NCI-H1930 (cell line): ENCODE measurements at places on chromosomes 5 and 9.

DNA sequence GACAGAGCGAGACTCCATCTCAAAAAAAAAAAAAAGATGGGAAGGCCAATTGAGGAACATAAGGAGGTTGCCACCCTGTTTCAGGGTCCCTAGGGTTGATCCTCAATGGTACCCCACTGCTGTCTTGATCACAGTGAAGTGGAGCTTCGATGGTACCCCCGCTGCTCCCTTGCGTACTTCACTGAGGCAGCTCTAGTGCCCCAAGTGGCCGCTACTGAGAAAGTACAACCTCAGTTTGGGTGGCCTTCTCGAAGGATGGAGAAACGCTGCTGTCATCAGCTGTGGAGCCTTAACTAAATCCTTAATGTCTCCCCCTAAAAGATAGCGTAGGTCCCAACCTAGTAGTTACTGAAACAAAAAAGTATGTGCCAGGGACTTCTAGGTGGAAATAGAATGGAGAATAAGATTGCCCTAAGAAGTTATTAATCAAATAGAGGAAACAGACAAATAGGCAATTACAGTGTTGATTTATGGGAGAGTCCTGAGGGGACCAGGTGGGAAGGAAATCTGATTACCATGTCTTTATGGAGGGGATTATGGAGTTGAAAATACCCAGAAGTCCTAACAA, 6.3 kb downstream of the TESK1 start:
- DNase-seq: peak; percentile 44

DNA sequence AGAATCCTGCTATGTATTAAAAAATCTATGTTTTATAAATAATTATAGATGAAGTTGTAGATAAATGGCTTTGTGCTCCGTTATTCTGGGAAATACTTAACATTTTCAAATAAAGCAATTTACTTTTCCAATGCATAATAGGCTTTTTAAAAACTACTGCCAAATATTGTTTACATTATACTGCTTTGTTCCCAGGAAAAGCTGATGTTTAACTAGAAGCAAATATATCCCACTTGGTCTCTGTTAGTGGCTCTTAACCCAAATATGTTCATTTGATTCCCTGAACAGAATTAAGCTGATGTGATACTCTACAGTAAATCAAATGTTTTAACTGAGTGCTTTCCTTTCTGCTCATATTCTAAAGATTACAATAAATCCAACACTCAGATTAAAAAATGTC, 326.3 kb downstream of the SLCO4C1 start:
- no peak for DNase-seq

DNA sequence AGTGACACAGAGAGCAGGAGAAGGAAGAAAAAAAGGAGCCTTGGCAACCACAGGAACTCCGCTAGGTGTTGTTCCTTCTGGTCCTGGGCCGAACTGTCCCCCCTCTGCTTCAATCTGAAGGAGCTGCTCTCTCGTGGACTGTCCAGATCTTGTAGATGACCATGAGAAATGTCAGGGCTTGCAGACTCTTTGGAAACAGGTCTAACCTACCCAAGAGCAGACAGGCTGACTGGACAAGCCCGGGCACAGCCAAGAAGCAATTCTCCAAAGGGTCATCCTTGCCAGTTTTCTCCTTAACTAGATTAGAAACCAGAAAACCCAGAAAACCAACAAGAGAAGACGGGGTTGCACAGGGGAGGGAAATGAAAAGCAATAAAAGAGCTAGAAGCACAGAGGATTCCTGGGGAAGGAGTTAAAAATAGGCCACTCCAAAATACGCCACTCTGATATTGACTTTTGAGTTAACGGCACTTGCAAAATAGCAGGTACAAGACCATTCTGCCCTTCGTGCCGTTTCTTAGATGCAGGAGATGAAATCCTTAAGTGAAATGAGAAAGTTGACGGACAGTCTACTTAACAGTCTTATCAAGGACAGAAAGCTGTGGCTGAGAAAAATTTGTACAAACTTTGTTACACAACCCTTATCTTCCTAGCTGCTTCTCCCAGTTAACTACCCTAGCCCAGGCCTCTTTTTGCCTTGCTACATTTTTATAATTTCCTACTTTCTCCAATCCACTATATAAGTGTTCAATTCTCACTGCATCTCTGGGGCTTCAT, 5.8 kb downstream of the GCNT4 start:
- DNase-seq: no peak

DNA sequence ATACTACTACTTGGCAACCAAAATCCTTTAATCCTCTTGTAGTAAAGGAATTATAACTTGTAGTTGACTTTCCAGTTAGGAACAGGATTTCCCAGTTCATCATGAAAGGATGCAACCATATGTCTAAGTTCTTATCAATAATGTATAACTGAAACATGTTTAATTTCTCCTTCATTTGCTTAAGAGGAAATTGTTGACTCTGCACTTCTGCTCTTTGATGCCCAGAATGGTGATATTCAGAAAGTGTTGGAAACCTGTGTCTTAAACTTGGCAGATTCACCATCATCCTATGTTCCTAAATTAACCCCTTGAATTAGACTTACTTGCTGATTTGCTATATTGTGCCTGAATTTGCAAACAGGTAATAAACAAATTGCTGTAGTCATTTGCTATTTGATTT, 201.5 kb downstream of the PTPRD start:
- DNase-seq: no peak

- DNase-seq: no peak
Observed at GRCh38 chr5:130568791-130569190, 596.3 kb downstream of the HINT1 start.

DNA sequence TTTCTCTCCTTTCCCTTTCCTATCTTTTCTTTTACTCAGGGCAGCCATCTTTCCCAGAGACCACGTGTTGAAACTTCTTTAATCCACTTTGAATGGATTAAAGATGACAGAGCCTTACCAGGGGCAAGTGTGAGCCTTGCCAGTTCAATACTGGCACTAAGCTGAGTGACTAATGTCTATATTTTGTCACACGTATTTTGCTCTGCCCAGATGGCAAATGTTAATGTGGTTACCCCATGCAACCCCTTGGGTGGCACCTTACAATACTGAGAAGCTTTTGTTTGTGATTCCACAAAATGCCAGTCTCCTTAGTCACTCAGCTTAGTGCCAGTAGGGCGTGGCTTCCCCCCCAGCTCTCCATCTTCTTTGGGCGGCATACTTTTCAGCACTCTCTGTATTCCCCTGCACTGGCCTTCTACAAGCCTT, 24.8 kb downstream of the ANXA1 start:
- no peak for DNase-seq
